ENCODE measurements at places on chromosomes 5 and 9.

GRCh38 chr9:124384210-124384609 lies 31.0 kb downstream of the PSMB7 start:
- no peak for DNase-seq

- DNase-seq: no peak
Observed at GRCh38 chr9:2469681-2470221, 151.8 kb upstream of the VLDLR start.

GRCh38 chr9:70402213-70402612 lies 12.2 kb downstream of the KLF9 start:
- no peak for DNase-seq

DNA sequence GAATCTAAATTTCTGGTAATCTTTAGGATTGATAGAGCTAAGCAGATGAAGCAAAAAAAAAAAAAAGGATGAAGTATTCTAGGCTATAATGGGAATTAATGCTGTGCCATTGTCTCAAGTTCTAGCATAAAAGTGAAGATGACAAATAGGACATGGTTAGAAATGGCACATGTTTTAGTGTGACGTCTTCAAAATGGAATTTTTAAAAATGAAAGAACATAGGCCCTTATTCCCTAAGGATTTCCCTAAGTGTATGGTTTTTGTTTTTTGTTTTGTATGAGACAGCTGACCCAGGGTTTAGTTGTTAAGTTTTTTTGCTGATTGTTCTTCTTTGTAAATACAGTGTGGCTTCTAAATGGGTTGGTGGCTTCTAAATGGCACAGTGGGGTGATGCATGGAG lies 7.1 kb downstream of the TLE4 start:
- no peak for DNase-seq

DNA sequence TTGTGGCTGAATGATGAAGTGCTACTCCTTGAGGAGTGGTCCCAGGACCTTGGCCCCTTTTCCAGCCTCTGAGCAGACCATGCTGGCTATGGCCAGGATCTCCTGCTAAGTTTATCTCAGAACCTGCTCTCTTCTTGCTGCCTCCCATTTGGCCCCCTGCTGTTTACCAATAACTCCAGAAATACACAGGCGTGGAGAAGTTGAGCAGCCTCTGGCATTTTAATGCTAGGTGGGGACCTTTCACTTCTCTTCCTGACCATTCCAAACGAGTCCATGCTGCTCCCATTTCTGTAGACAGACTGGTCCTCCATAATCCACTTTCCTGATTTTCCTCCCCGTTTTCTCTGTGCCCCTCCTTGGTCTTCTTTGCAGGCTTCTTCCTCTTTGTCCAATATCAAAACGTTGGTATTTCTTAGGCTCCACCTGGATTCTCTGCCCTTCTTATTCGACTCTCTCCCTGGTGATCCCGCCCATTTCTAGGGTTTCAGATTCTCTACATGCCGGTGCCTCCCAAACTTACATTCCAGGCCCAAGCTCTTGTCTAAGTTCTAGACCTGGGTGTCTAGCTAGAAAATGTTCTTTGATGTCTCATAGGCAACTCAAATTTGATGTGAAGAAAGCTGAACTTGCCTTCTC lies 33.4 kb upstream of the TNFAIP8 start:
- no peak for DNase-seq

GRCh38 chr9:83466351-83466750 lies 71.8 kb downstream of the FRMD3 start:
- DNase-seq: no peak

GRCh38 chr5:14996997-14997396 lies 125.4 kb upstream of the ANKH start:
- DNase-seq: no peak

Measured in activated CD4-positive, alpha-beta T cell treated with anti-CD3 and anti-CD28 coated beads, Interleukin-2, amount 50 U/mL, for 1 hour (primary cell).